ENCODE measurements at places on chromosomes 1 and 21.

DNA sequence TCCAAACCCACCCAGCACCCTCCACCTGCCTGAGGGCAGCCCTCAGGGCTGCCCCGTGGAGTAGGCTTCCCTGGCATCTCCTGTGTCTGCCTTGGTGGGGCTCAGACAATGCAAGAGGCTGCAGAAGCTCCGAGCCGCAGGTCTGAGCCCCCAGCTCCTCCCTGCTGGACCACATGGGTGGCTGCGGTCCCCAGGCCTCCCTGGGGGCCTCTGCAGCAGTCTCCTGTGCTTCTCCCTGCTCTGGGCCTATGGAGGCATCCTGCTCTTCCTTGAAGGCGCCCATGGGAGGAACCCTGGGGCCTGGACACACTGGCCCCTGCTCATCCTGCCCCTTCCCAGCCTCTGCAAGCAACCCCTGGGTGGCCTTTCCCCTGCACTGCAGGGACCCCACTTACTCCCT, 86.1 kb upstream of the ACTRT2 start:
- no peak for DNase-seq

GRCh38 chr1:110006516-110006915, 22.0 kb downstream of the AHCYL1 start:
- no peak for DNase-seq

- DNase-seq = peak; percentile 76
Observed at GRCh38 chr1:53254011-53254640, 15.8 kb upstream of the MAGOH start.

GRCh38 chr1:227447531-227447990, 115.8 kb upstream of the ZNF678 start:
- DNase-seq = peak; percentile 94

DNA sequence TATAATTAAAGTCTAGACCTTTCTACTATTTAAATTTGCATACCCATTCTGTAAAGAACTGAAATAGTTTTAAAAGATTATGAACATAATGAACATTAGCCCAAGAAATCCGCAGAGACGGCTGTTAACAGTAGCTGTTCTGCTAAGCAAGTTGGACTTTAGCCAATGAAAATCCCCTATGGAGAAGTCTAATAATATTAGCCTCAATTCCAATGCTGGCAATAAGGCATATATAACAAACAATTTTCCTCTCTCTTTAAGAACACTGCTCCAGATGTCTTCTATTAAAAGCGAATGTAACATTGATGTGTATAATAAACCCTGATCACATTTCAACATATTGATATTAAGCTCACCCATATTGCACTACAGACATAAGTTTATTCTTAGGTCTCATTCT, 221.3 kb upstream of the KCTD3 start:
- DNase-seq = no peak

- no peak for DNase-seq
Observed at GRCh38 chr1:225581186-225581585, 71.7 kb downstream of the ENAH start.

DNA sequence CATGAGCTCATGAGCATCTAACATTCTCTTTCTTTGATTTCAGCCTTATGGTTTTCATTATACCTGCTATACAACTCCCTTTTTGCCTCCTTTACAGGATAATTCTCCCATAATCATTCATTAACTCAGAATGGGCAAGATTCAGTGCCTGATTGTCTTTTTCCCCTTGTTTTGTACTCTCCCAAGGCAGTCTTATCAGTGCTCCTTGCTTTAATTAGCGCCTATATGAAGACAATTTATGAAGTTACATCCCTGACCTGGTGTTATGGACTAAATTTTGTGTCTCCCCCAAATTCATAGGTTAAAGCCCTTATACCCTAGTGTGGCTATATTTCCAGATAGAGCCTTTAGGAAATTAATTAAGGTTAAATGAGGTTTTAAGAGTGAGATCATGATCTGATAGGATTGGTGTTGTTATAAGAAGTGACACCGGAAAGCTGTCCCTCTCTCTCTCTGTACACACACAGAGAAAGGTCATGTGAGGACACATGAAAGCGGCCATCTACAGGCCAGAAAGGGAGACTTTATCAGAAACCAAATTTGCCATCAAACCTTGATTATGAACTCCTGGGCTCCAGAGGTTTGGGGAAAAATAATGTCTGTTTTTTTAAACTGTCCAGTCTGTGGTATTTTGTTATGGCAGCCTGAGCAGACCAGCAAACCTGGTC, 185.8 kb upstream of the CHODL start:
- no peak for DNase-seq

- DNase-seq = no peak
Observed at GRCh38 chr1:212186427-212187207, 98.6 kb upstream of the PPP2R5A start.

DNA sequence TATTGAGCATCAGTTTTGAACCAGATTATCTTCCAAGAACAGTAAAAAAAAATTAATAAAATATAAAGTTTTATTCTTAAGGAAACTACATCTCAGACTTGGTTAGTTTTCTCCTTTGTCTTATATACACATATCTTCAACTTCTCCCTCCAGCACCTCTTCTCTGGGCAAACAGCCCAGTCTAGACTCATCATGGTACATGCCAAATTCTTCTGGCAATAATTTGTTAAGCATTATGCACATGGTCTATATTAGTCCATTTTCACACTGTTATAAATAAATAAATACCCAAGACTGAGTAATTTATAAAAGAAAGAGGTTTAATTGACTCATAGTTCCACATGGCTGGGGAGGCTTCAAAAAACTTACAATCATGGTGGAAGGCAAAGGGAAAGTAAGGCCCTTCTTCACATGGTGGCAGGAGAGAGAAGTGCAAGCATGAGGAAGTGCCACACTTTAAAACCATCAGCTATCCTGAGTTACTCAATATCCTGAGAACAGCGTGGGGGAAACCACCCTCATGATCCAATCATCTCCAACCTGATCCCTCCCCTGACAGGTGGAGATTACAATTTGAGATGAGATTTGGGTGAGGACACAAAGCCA, 108.7 kb upstream of the RNPC3 start:
- peak; percentile 75 for DNase-seq

DNA sequence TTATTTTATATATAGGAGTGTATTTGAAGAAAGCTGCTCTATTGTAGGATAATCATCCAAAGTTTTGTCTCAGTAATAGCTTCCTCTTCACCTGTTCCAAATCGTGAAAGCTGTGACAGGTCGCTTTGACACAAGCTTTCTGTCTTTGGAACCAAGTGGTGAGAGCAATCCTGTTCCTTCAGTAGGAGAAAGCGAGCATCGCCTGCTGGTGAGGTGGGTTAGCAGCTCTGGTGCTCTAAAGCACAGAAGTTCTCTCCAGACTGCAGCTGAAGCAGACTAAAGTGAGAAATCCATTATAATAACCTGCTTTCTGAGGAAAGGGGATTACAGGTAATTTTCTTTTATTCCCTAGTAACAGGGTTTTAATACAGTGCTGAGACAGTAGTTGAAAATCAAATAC, 803.8 kb downstream of the ADGRL2 start:
- DNase-seq = no peak

- peak; percentile 83 for DNase-seq
Observed at GRCh38 chr1:200228486-200228885, 181.3 kb downstream of the ZNF281 start.

GRCh38 chr1:218205721-218206120, 79.4 kb upstream of the RRP15 start:
- no peak for DNase-seq

GRCh38 chr1:155219592-155220031, 11.1 kb downstream of the MTX1 start:
- peak; percentile 32 for DNase-seq

- no peak for DNase-seq
Observed at GRCh38 chr1:11345971-11346715, 73.1 kb downstream of the UBIAD1 start.

Measured in EH (cell line).